Mucosa of gallbladder (tissue), 1 donor: ENCODE measurements at places on chromosomes 7 and 10. TPM values are rescaled to one million over a fixed set of nuclear protein-coding genes. Genes with fewer than 3 reads are reported as not detected.

The CADPS2 gene
- 38.4 TPM for total RNA-seq

The SEMA3E gene
- total RNA-seq = 19.8 TPM

The CCL24 gene
- 0.92 TPM for total RNA-seq

The PNLIP gene
- 5.4 TPM for total RNA-seq

The MLLT10 gene
- 33.0 TPM for total RNA-seq

The CREB5 gene
- 22.5 TPM for total RNA-seq
